ENCODE measurements at places on chromosomes 2 and 18.

DNA sequence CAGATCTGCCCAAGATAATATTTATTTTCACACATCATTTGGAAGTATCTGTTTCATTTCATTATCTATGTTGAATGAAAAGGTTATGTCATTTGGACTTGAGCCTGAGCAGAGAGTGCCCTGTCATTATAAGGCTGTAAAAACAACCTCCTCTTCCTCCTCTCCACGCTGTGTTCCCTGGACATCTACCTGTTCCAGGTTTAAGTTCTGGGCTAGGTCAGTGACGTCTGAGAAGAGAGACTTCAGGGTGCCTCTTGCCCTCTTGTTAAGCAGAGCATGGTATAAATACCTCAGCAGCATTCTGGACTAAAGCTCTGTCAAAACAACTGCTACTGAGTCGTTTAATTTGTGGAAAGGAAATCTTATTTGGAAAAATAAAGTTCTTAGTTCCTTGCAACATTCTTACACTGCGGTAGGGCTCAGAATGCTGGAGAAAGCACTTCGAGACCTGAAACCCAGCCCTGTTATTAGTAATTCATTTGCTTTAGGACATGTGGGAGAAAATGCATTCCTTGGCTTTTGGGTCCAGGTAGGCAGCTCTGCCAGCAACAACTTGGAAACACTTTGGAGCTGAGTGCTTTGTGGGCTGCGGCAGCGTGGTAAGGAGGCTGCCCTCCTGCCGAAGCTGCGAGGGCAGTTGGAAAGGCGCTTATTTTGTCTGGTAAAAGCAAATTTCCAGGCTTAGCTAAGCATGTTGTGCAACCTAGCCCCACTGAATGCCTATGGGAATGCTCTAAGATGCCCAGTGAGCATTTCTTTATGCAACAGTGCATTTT lies 91.8 kb upstream of the NEDD4L start:
- DNase-seq, result no peak

GRCh38 chr2:118974103-118974993 lies 32.4 kb downstream of the MARCO start:
- no peak for DNase-seq

DNA sequence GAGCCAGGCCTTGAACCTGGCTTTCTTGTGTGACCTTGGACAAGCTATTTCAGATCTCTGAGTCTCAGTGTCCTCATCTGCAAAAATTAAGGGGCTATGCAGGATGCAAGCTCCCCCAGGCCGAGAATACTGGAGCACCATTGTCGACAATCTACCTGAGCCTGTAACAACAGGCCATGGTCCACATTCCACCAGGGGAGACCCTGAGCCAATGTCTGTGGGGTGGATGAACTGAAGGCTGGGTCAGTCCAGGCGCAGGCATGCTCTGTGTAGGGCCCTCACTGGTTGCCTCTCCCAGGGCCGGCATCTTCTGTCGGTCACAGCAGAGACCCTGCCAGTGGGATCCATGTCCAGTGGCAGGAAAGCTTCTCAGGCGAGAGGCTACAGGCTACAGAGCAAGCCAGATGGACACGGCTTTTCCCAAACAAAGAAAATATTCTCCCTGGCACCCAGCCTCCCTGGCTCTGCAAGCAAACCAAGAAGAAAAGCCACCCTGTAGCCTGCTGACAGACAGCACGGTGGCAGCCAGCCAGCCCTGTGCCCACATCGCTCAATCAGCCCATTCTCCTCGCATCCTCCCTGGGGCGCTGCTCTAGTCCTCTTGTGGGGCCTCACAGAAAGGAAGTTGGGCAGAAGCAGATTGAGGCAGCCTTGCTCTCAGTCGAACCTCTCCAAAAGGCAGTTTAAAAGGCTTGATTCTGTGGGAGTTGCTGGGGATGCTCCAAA lies 48.7 kb upstream of the FZD7 start:
- no peak for DNase-seq

GRCh38 chr2:113922784-113923183 lies 32.9 kb downstream of the ACTR3 start:
- DNase-seq, result no peak

- no peak for DNase-seq
These were observed 238.2 kb upstream of the RBBP8 start for GRCh38 chr18:22694954-22695353.

DNA sequence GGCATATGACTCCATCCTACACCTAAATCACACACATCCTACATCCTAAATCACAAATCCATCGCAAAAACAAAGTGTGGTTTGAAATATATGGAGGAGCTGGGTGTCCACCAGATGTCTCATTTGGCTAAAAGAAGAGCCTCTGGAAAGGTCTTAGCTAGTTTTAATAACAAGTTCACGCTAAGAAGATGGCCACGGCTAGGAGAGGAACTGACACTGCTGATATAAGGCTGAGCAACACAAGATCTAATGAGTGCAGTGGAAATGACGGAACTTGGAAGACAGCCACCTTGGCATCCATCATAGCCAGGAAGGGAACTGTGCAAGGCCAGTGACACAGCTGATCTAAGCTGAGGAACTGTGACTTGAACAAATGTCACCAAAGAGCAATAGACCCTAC lies 60.0 kb upstream of the AGAP1 start:
- no peak for DNase-seq

DNA sequence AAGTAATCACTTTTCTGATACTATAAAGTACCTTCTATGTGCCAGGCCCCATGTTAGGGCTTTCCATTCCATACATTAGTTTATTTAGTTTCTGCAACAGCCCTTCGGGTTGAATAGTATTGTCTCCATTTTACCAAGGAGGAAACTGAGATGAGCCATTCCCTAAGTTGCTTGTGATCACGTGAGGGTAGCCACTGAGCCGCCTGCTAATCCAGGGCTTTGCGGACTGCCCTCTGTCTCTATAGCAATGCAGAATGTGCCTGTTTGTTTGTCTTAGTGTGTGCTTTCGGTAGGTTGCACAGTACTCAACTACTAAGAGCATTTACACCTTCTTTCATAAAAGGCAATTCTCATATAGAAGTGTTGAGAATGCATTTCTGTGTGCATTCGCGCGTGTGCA lies 5.0 kb downstream of the EMILIN2 start:
- no peak for DNase-seq

DNA sequence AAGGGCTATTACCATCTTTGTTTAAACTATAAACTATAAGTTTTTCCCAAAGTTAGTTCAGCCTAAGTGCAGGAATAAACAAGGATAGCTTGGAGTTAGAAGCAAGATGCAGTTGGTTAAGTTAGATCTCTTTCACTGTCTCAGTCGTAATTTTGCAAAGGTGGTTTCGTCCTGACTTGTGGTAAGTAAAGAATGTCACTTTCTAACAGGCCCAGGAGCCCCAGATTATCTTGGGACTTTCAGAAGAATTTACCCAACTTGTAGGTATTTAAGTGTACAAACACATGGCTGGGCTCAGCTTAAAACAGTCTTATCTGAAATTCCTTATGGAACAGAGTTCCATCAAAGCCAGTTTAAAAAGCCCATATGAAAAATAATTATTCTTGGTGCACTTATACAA lies 18.3 kb upstream of the FAM98A start:
- DNase-seq, result no peak

DNA sequence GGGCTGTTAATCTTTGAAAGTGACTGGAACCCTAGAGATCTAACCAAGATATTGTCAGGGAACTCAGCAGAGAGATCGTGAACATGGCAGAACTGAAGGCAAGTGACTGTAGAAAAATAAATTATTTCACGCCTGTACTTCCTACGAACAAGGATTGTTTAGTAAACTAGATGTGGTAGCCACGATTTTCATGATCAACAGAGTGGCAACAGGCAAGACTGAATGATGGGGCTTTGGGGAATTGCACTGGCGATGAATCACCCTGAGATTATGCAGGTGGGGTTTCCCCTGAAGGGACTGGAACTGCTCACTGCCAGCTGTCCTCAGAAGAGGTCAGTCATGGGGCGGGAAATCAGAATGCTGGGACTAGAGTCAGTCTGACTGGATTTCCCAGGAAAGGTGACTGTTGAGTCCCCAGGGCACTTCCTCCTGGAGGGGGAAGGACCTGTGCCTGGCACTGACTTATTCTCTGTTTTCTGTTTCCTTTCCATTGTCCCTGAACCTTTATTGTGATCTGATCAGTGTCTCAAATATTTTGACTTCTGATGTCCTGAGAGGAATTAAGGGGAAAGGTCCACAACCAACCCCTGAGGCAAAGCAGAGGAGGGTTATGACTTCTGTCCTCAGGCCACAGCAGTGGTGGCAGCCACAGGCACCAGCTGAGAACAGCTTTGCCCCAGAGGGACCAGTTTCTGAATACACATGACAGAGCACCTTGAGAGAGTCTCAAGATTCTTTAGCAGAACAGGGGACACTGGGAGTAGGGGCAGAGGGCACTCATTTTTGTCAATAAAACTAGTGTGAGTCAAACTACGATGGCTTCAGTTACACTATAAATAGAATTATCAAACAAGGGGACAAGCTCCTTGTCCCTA lies 70.0 kb downstream of the NAB1 start:
- DNase-seq, result peak; percentile 15

GRCh38 chr2:64374686-64375085 lies 79.3 kb upstream of the LGALSL start:
- no peak for DNase-seq

GRCh38 chr2:120508567-120509041 lies 162.7 kb downstream of the INHBB start:
- DNase-seq, result no peak

GRCh38 chr2:102235042-102235473 lies 48.2 kb downstream of the IL1RL2 start:
- DNase-seq, result no peak

GRCh38 chr2:104919127-104919526 lies 65.2 kb downstream of the POU3F3 start:
- DNase-seq, result no peak

DNA sequence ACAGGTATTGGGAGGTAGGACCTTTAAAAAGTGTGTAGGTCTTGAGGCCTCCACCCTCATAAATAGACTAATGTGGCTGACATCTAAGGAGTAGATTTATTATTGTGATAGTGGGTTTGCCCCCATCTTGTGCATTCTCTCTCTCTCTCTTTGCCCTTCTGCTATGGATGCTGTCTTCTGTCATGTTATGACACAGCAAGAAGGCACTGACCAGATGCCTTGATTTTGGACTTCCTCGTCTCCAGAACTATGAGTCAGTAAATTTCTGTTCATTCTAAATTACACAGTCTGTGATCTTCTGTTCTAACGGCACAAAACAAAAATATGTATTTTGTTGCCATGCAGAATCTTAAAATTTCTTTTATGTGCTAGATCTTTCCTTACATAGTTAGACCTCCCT lies 66.9 kb downstream of the ATAD2B start:
- DNase-seq, result no peak

GRCh38 chr2:48170281-48170680 lies 264.0 kb upstream of the FBXO11 start:
- no peak for DNase-seq

- no peak for DNase-seq
These were observed 490.4 kb downstream of the NR4A2 start for GRCh38 chr2:155842103-155842502.

DNA sequence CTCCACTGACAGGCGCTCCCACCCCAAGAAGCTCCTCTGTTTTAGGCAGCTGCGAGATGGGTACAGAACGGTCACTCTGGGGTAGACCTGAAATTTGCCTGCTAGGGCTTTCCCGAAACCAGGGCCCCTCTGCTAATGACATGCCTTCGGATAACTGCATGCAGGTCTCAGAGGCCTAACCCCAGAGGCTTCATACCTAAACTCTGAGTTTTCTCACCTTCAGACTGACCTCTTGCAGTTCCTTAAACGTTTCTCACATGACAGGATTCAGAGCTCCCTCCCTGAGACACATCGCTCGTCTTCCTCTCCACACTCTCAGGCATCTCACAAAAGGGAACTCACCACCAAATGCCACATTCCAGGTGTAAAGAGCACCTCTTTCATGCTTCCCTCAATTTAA lies 11.3 kb upstream of the KLHL29 start:
- no peak for DNase-seq

- DNase-seq, result no peak
These were observed 435.1 kb downstream of the MTX2 start for GRCh38 chr2:176704282-176704858.

DNA sequence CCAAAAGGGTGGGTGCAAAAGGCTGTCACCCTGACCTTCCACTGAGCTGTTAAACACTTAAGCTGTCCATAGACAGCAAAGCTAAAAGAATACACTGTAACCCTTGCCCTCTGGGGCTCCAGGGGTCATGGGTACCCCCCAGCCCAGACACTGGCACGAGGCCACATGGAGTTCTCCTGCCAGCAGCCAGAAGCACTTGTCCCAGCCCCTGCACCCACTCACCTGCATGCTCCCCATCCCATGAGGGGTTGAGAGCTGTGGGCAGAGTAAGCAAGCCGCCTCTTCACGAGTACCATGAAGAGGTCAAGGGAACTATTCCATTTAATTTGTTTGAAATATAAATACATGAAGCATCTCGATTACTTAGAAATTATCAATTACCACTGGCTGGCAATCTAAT lies 867.1 kb upstream of the ZEB2 start:
- no peak for DNase-seq

DNA sequence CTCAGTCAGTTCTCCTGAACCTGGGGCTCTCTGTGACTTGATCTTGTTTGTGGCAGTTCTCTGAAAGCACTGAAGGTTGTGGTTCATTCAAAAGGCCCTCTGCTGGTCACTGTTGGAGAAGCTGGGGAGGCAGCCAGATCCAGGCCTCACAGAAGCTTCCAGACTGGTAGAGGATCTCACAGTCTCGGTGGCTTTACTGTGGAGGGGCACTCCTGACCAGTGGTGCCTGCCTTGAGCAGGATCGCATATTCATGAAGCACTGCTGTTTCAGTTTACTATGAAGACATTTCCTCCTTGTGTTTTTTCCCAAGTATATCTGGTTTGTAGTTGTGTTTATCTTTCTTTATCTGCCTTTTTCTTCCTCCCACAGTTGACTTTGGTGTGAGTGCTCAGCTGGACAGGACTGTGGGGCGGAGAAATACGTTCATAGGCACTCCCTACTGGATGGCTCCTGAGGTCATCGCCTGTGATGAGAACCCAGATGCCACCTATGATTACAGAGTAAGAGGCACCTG lies 133.9 kb downstream of the MAP4K4 start:
- DNase-seq, result peak; percentile 67

DNA sequence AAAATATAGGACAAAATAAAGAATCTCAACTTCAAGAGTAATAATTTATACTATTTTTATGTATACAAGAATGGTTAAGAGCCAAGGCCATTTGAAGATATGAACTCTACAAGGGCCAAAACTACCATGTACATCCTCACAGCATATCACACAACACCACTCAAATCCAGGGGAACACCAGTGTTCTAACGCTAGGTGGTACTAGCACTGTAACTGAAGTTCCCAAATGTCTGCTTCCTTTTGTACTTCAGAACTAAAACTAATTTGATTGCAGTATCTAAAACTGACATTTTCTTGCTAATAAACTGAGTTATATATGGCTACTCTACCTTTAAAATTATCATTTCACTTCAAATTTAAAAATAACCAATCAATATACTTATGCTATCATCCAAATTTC lies 47.0 kb downstream of the REV1 start:
- DNase-seq, result no peak

GRCh38 chr2:160721089-160722040 lies 227.8 kb upstream of the RBMS1 start:
- DNase-seq, result no peak

DNA sequence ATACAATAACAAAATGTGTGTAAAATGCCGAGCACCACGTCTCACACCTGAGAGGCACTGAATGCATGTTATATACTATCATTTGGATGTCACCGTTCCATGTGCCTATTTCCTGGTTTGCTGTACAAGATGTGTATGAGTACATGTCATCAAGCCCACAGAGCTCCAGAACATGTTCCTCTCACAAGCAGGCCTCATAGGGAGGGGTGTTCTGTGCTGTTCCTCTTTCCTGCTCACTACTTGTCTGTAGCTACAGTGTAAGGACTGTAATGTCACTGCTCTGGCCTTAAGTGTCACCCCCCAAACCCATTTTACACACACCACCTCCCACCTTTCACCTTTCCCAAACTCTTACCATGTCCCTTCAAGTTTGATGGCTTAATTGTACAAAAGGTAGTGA lies 1.8 kb downstream of the AFF3 start:
- peak; percentile 45 for DNase-seq

All from CD4-positive, alpha-beta T cell treated with Interleukin-4 for 1 hour (primary cell).